ENCODE measurements at places on chromosomes 12 and 14. TPM values are rescaled to one million over a fixed set of nuclear protein-coding genes. Genes with fewer than 3 reads are reported as not detected.

The OR6C2 gene
- not detected for total RNA-seq

The CDKN3 gene
- 53.2 TPM for total RNA-seq

The CCDC197 gene
- total RNA-seq, result not detected

The KCNMB4 gene
- total RNA-seq, result 2.1 TPM

The CGRRF1 gene
- total RNA-seq, result 15.8 TPM

The HOXC5 gene
- total RNA-seq, result not detected

The KRT82 gene
- not detected for total RNA-seq

The NT5DC3 gene
- total RNA-seq, result 6.4 TPM

- peaks cover 8% of the 10 kb centered on the region for H3K4me1 ChIP-seq
- DNase-seq, result no peak
- no peak overlapping the region for H3K27ac ChIP-seq
- H3K36me3 ChIP-seq, result no peaks in the 10 kb centered on the region
Observed at GRCh38 chr12:132190012-132190755, 45.9 kb downstream of the NOC4L start.

- no peak overlapping the region for H3K4me3 ChIP-seq
- H3K4me1 ChIP-seq, result no peaks in the 10 kb centered on the region
- H3K27me3 ChIP-seq, result peaks cover 3% of the 10 kb centered on the region
- no peaks in the 10 kb centered on the region for H3K36me3 ChIP-seq
- H3K27ac ChIP-seq, result no peak overlapping the region
Observed at GRCh38 chr12:81340910-81341309, 263.0 kb downstream of the ACSS3 start.

GRCh38 chr14:102622262-102622885 is 29.9 kb downstream of the RCOR1 start:
- no peaks in the 10 kb centered on the region for H3K27me3 ChIP-seq
- DNase-seq, result no peak
- no peaks in the 10 kb centered on the region for H3K4me1 ChIP-seq
- H3K4me3 ChIP-seq, result no peak overlapping the region
- no peaks in the 10 kb centered on the region for H3K36me3 ChIP-seq
- H3K27ac ChIP-seq, result no peak overlapping the region

- H3K27me3 ChIP-seq, result no peaks in the 10 kb centered on the region
- no peak overlapping the region for H3K4me3 ChIP-seq
- H3K27ac ChIP-seq, result no peak overlapping the region
- H3K36me3 ChIP-seq, result no peaks in the 10 kb centered on the region
- DNase-seq, result no peak
- peaks cover 3% of the 10 kb centered on the region for H3K4me1 ChIP-seq
Observed at GRCh38 chr14:59828276-59828675, 42.3 kb downstream of the RTN1 start.

DNA sequence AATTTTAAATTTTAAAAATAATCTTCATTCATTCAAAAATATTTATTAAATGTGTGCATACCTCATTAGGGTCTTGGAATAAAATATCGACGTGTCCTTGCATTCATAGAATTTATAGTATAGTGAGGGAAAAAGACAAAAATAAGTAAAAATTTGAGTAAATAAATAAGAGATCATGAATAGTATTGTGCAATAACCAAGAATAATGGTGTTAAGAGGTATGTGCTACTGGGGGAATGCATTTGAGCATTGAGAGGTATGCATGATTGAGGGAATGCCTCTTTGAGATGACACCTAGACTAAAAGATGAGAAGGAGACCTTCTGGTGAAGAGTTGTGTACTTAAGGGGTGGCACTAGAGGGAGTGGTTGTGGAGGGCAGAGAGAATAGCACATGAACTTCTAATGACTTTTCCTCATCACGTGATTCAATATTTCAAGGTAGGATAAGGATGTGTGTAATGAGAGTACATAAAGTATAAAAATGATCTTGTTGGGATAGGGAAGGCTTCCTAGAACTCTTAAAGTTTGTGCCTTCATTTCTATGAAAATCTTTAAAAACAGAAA is 18.8 kb upstream of the CATSPERB start:
- H3K4me3 ChIP-seq, result no peak overlapping the region
- no peak for DNase-seq
- no peaks in the 10 kb centered on the region for H3K27me3 ChIP-seq
- no peaks in the 10 kb centered on the region for H3K36me3 ChIP-seq
- H3K27ac ChIP-seq, result no peak overlapping the region

- no peaks in the 10 kb centered on the region for H3K36me3 ChIP-seq
- H3K27me3 ChIP-seq, result no peaks in the 10 kb centered on the region
- no peak overlapping the region for H3K27ac ChIP-seq
- peaks cover 16% of the 10 kb centered on the region for H3K4me1 ChIP-seq
Observed at GRCh38 chr12:51216642-51217041, 1.2 kb downstream of the POU6F1 start.

DNA sequence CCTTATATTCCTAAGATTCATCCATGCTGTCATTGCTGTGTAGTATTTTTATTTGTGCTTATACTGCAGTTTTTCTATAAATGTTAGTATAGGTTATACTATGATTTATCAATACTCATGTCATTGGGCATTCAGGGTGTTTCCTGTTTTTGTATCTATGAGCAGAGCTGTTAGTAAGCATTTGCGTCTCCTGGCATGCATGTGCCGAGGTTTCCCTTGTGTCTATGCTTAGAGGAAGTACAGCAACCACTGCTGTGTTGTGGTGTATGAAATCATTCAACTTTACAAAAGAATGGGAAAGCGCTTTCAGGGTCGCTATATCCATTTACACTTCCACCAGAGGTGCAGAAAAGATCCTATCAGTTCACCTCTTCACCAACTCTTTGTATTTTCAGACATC is 122.7 kb downstream of the RGS6 start:
- no peaks in the 10 kb centered on the region for H3K4me1 ChIP-seq
- no peak for DNase-seq
- no peak overlapping the region for H3K4me3 ChIP-seq
- no peaks in the 10 kb centered on the region for H3K36me3 ChIP-seq
- no peak overlapping the region for H3K27ac ChIP-seq
- H3K27me3 ChIP-seq, result no peaks in the 10 kb centered on the region

GRCh38 chr14:65604936-65605335 is 192.4 kb downstream of the FUT8 start:
- DNase-seq, result peak; percentile 15
- H3K4me1 ChIP-seq, result no peaks in the 10 kb centered on the region
- no peak overlapping the region for H3K4me3 ChIP-seq
- H3K27me3 ChIP-seq, result no peaks in the 10 kb centered on the region
- no peak overlapping the region for H3K27ac ChIP-seq

- no peaks in the 10 kb centered on the region for H3K36me3 ChIP-seq
- peaks cover 34% of the 10 kb centered on the region for H3K4me1 ChIP-seq
- H3K4me3 ChIP-seq, result peak overlapping the region; percentile 32
- no peak for DNase-seq
Observed at GRCh38 chr14:75983019-75983358, 1.2 kb upstream of the TGFB3 start.

DNA sequence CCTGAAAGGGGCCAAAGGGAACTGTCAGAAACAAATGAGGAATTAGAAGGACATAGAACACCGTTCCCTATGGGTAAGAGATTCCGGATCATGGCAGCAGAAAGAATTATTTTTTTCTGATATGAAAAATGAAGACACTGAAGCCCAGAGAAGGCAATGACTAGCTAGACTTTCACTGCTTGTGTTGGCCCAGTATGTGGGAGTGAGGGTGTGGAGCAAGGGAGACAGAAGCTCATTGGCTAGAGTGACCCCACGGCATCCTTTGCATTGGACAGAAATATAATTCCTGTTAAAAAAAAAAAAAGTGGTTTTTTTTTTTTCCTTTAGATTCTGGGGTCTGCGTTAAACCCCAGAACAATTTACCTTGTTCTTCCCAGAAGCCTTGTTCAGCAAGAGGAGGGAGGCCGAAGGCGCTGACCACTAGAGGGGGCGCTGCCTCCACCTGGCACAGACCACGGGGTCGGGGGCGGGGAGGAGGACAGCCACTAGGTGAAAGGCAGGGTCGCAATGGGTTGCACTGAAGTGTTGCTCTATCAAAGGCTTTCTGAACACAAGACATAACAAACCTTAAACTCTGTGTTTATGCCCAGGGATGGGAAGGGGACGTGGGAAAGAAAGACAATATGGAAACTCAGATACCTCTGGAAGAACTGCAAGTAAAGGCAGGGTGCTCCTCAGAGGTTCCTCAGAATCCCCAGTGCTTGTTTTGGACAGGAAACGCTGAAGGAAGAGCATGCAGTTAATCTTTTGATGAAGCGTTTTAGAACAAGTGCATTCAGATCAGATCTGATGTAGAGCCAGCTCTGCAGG is 156.8 kb downstream of the KCNA5 start:
- no peak overlapping the region for H3K4me3 ChIP-seq
- H3K27me3 ChIP-seq, result no peaks in the 10 kb centered on the region
- DNase-seq, result peak; percentile 28

DNA sequence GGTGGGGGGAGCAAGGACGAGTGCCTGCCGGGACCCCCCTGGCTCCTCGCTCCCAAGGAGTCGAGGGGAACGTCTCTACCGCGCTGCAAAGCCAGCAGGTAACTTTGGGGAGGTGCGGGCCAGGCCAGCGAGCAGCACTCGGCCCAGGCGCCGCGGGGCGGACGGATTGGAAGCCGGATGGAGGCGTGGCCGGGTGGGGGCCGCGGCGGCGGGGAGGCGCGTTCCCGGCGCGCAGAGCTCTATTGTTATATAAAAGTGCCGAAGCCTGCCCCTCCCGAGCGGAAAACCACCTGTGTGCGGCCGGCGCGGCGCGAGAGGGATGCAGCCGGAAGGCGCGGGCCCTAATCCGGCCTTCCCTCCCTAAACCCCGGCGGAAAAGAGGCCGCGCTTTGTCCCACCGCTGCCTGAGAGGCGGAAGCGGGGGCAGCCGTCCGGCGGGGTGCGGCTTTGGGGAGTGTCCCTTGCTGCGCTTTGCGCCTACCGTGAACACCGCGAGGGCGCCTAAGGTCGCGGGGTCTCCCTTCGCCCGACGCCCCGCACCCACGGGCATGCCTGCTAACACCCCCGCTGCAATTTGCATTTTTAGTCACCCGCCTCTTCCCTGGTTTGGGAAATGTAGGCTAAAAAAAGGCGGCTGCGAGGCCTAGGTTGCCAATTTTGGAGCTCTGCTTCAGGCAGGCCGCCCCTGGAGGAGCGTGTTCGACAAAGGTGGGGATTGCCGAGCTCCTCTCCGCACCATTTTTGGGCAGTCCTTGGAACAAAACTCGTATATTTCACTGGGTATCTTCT is 1.7 kb upstream of the DUSP6 start:
- peaks cover 23% of the 10 kb centered on the region for H3K4me1 ChIP-seq
- H3K36me3 ChIP-seq, result peaks cover 8% of the 10 kb centered on the region
- peak overlapping the region; percentile 65 for H3K4me3 ChIP-seq

- H3K4me3 ChIP-seq, result no peak overlapping the region
- no peaks in the 10 kb centered on the region for H3K4me1 ChIP-seq
- H3K27ac ChIP-seq, result no peak overlapping the region
Observed at GRCh38 chr12:67822826-67823225, 166.4 kb upstream of the IFNG-AS1 start.

DNA sequence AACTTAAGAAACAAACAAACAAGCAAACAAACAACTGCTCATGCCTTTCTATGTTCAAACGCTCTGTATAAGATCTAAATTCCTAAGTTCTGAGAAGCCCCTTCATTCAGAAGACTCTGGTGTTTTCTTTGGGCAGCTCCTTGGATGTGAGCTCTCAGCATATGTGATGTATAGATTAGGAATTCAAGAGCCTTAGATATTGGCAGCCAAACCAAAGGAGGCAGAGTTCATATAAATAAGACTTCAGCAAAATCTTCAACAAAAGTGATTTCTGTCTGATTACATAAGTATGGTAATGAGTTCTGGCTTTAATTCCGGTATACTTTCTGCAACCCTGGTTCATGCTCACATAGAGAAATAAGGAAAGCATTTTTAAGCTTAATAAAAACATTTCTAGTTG is 145.6 kb downstream of the DYRK2 start:
- H3K36me3 ChIP-seq, result no peaks in the 10 kb centered on the region
- no peak overlapping the region for H3K4me3 ChIP-seq
- DNase-seq, result no peak
- H3K27me3 ChIP-seq, result no peaks in the 10 kb centered on the region

DNA sequence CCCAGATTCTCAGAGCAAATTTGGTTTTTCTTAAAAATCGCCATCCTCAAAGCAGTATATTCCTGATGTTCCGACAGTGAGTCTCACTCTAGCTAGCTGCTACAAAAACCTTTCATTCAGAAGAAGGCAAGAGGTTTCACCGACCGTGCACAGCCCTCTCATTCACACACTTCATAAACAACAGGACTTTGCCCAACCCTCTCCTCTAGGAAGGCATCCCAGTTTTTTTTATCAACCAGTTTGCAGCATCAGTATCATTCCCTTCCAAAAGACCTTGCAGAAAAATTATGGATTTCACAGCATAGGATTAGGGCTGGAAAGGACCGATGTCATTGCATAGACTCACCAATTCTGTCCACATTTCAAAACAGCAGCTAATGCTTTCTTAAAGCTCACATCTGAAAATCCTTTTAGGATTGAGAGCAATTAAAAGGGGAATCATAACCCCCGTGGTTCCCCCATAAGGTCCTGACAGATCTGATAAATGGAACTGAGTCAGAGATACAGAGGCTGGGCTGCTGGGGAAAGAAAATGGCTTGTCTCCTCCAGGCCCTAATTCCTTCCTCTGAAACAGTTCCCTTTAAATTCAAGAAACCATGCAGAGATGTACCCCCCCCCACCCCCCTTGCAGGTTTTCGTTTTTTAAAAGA is 597 bp downstream of the SVOP start:
- no peaks in the 10 kb centered on the region for H3K4me1 ChIP-seq
- H3K27me3 ChIP-seq, result no peaks in the 10 kb centered on the region
- H3K36me3 ChIP-seq, result no peaks in the 10 kb centered on the region
- no peak overlapping the region for H3K27ac ChIP-seq
- H3K4me3 ChIP-seq, result no peak overlapping the region
- no peak for DNase-seq

DNA sequence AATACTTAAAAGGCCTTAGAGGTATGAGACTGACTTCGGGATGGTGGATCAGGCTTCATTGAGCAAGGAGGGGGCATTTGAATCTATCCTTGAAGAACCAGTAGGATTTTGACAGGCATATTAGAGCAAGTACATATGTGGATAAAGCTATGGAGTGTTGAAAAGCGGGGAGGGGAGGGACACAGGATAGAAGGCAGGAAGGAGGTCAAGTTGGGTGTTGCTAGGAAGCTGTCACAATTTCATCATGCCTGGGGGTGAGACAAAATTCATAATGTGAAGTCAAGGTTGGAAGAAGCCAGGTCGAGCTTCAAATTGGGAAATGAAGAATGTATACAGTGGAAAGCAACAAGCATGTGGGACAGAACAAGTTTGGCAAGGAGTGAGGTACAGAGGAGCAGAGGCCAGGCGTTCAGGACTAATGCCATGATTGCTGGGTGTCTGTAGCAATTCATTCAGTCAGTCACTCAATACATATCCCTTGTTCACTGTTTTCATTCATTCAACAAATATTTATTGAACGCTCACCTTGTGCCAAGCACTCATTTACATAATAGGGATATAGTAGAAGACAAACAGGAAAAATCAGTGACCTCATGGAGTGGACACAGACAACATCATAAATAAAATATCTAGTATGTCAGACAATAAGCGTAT is 58.3 kb upstream of the LTA4H start:
- H3K27ac ChIP-seq, result peak overlapping the region; percentile 13
- no peak overlapping the region for H3K4me3 ChIP-seq
- H3K36me3 ChIP-seq, result no peaks in the 10 kb centered on the region

Measured in endothelial cell of umbilical vein (primary cell).